ENCODE measurements at places on chromosomes 2 and 18.

DNA sequence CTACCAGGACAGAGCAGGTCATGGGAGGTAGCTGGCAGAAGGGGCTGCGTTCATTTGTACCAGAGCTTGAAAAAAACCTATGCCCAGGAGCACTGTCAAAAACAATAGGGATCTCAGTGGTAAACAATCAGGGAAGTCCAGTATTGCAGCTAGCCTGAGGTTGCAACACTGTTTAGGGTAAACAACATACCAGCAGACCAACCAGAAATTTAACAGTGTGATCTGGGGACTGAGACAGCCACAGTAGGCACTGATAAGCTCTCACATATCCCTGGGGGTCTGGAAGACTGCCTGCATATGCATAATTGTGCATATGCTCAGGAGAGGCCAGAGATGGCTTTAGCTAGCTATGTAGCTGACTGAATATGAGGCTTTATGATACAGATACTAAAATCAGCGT lies 12.0 kb upstream of the ZCCHC2 start:
- no peak for DNase-seq

GRCh38 chr2:70753031-70753430 lies 15.0 kb downstream of the ADD2 start:
- no peak for DNase-seq

DNA sequence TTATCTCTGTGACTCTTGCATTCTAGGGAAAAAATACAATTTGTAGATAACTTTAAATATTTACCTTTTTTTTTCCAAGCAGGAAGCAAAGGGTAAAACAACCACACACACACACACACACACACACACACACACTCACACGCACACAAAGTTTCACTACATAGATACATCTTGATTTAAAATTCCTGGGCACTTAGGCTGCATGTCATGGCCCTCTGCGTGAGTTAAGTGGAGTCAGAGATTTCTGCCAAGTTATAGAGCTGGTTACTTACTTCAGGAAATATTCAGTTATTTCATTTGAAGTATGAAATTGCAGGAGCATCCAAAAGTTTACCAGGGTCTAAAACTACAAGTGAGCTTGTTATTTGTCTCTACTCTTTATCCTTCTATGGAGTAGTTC lies 612.0 kb downstream of the IRS1 start:
- DNase-seq: no peak

DNA sequence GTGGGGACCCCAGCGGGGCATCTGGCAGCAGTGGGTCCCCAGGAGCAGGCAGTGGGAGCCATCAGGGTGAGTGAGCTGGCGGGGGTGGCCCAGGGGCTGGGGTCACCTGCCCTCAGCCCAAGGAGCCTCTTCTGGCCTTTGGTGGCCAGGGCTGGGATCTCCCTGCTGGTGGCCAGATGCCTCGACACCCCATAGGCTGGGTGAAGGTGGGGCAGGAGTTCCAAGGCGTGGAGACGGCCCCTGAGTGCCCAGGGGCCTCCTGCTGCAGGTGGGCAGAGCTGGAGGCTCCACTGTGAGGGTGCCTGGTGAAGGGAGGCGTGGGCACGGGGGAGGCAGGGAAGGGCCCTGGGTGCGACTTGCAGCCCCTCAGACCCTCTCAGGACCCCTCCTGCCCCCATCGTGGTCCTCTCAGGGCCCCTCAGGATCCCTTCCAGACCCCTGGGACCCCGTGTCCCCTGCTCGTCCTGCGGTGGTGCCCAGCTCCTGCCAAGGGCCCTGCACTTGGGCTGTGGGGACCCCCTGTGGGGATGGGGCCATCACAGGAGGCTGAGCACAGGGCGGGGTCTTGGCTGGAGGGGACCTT lies 5.0 kb upstream of the GPR35 start:
- DNase-seq: no peak

DNA sequence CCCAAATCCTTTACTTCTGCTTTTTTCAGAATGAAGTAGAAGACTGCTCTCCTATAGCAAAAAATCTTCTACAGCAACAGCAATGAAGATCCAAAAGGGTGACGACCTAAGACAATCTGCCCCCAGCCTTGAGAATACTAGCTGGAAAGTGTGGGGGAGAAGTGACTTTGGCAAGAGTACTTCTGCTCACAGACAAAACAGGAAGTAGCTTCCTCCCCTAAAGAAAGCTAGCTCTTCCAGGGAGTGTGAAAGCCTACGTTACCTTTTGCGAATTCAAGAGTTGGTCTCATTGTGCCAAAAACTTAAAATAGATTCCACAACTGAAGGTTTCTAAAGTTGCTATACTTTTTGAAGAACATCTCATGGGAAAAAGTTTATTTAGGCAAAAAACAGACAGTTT lies 1069.2 kb upstream of the CHAC2 start:
- DNase-seq: no peak

GRCh38 chr18:63161761-63162195 lies 157.8 kb downstream of the BCL2 start:
- peak; percentile 57 for DNase-seq

All from left ventricle myocardium superior (tissue), 1 donor.